Retina (tissue), 1 donor: ENCODE measurements at places on chromosomes 16 and 17.

GRCh38 chr16:57639172-57639887 lies 10.9 kb downstream of the ADGRG1 start:
- peak; percentile 95 for DNase-seq

DNA sequence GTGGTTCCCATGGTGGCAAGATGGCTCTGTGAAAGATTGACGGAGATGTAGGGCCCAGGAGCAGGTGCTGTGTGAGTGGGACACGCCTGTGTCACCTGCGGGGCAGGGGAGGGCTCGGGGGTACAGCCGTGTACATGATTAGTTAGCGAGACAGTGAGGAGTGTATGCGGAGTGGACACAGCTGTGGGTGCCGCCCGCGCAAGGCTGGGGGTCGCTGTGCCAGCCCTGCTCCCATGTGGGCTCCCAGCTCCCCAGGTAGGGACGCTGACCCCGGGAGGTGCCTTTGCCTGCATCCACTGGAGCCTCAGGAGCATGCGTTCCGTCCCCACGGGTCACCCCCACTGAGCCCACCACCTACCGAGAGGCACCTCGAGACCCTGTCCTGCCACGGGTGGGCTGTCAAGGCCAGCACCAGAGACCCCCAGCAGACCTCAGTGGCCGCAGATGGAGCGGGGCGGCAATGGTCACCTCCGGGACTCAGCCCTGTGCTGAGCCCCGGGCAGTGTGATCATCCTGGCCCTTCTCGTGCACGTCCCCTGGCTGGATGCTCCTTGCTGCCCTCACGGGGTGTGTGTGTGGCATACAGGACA lies 7.4 kb downstream of the CAPN15 start:
- no peak for DNase-seq

- DNase-seq = no peak
Measured at GRCh38 chr17:61511480-61512182, 59.4 kb downstream of the TBX4 start.

DNA sequence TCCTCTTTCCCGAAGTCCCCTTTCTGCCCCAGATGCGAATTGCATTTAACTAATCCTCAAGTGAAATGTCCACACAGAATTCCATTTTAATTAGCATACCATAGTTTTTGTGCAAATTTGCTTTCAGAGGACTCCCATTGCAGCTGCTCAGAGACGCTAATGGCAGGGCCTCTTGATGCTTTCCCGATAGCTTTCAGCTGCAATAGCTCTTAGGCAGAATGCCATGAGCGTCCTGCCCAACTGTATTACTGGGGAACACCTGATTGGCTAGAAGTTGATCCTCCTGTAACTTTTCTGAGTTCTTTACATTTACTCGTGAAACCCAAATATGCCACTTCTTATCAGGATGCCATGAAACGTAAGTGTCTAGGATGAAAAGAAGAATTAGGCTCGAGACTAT lies 203.0 kb downstream of the UTP18 start:
- DNase-seq = no peak

- peak; percentile 9 for DNase-seq
Measured at GRCh38 chr16:76583466-76583865, 306.3 kb downstream of the CNTNAP4 start.

- DNase-seq = no peak
Measured at GRCh38 chr16:57185446-57185944, 344 bp downstream of the PSME3IP1 start.

GRCh38 chr17:50147841-50148225 lies 2.6 kb downstream of the PPP1R9B start:
- DNase-seq = peak; percentile 8
